ENCODE measurements at places on chromosomes 5 and 9. TPM values are rescaled to one million over a fixed set of nuclear protein-coding genes. Genes with fewer than 3 reads are reported as not detected.

DNAI1 gene
- not detected for total RNA-seq

PCDHA9 gene
- total RNA-seq, result not detected

FOXD4 gene
- total RNA-seq, result 0.35 TPM

FOXD4L3 gene
- not detected for total RNA-seq

CDH10 gene
- not detected for total RNA-seq

GRPEL2 gene
- total RNA-seq, result 39.4 TPM

ZNF454 gene
- total RNA-seq, result 0.14 TPM

PCSK5 gene
- 7.9 TPM for total RNA-seq

IL13 gene
- not detected for total RNA-seq

SPINK6 gene
- not detected for total RNA-seq

DNA sequence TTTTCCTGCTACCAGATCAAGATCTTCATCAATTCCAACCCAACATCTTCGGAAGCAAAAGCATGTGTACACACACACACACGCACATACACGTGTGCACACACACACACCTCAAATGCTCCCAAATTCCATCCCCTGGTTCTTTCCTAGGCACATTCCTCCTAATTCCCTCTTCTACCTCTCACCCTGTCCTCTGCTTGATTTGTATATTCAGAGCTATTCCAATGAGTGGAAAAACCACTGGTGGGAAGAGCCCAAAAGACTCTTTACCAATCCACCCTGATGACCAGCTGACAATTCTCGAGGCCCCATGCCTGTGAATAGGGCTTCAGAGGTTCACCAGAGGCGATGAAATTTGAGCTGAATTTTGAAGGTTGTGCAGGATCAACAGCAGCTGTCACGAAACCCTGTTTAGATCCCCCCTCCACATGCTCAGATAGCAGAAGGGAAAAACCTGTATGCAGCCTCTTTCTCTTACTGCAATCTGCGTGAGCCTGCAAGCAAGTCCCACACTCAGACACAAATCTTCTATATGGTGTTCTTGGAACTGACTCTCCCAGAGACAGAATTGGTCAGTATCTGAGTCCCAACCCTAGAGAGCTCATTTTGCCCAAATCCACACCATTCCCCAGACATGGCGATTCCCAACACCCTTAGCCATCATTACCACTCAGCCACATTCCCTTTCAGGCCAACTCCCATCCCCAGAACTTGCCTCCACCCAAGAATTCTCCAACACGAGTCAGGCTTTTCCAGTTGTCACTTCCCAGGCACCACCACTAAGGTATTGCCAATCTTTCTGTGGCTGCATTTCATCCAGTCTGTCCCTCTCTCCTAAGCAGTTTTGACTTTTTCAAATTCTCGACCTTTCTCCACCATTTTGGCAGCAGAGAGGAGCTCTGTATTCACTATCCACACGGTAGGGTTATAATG, 4.3 kb upstream of the TRIO start:
- H3K27me3 ChIP-seq, result peaks cover 11% of the 10 kb centered on the region
- no peak overlapping the region for H3K27ac ChIP-seq
- DNase-seq, result no peak
- H3K4me3 ChIP-seq, result no peak overlapping the region

GRCh38 chr5:130520211-130520610, 615.9 kb downstream of the CHSY3 start:
- H3K27me3 ChIP-seq, result no peaks in the 10 kb centered on the region
- H3K36me3 ChIP-seq, result no peaks in the 10 kb centered on the region
- no peak overlapping the region for H3K4me3 ChIP-seq
- H3K27ac ChIP-seq, result no peak overlapping the region
- no peak for DNase-seq

- no peaks in the 10 kb centered on the region for H3K36me3 ChIP-seq
- H3K27ac ChIP-seq, result peak overlapping the region; percentile 12
- H3K4me1 ChIP-seq, result peaks cover 31% of the 10 kb centered on the region
Measured at GRCh38 chr5:56011835-56012234, 17.1 kb upstream of the IL6ST start.

- no peaks in the 10 kb centered on the region for H3K27me3 ChIP-seq
- H3K36me3 ChIP-seq, result no peaks in the 10 kb centered on the region
- no peak overlapping the region for H3K27ac ChIP-seq
- H3K4me1 ChIP-seq, result no peaks in the 10 kb centered on the region
- no peak overlapping the region for H3K4me3 ChIP-seq
Measured at GRCh38 chr5:136598802-136599404, 233.6 kb upstream of the TRPC7 start.

DNA sequence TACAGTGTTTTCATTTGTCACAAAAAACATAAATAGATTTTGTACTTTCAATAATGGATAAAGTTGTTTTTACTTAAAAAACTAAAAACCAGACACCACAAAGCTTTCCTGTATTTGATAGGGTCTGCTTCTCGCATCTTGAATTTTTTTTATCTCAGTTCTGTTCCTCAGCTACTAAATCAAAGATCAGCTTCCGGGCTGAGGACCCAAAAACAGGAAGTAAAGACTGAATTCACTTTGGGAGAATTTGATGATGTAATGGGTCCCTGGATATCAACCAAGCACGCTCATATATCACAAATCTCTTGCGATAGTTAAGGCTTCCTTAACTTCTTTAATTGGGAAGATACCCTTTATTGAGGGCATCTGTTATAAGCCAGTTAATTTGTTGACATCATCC, 24.1 kb downstream of the ITK start:
- peaks cover 30% of the 10 kb centered on the region for H3K36me3 ChIP-seq
- H3K4me1 ChIP-seq, result peaks cover 99% of the 10 kb centered on the region
- H3K4me3 ChIP-seq, result no peak overlapping the region
- H3K27ac ChIP-seq, result peak overlapping the region; percentile 55
- no peak for DNase-seq

DNA sequence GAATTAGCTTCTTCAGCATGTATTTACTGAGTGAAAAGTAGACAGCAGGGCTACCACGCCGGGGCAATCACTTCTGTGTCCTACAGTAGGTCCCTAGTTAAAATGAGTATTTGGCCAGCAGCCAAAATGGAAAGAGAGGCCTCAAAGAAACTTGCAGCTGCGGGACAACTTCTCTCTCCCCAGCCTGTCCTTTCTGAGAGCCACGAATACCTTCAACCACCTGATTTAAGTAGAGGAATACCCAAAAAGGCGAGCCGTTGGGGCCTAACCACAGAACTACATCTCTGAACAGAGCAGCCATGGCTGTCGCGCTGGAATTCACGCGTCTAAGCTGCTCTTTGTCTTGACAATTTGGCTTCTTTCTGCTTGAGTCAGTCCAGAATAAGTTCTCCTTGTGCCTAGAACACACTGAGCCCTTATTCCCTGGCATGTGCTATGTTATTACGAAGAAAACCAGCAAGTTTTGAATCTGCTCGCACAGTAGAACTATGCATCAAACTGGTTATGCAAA, 43.8 kb upstream of the GOLPH3 start:
- no peaks in the 10 kb centered on the region for H3K4me1 ChIP-seq
- no peak for DNase-seq
- H3K4me3 ChIP-seq, result no peak overlapping the region
- no peak overlapping the region for H3K27ac ChIP-seq

- DNase-seq, result no peak
- H3K36me3 ChIP-seq, result no peaks in the 10 kb centered on the region
- no peak overlapping the region for H3K27ac ChIP-seq
- no peaks in the 10 kb centered on the region for H3K27me3 ChIP-seq
Measured at GRCh38 chr9:106915851-106916250, 52.9 kb downstream of the ZNF462 start.

- no peak for DNase-seq
- H3K36me3 ChIP-seq, result no peaks in the 10 kb centered on the region
- H3K4me3 ChIP-seq, result no peak overlapping the region
- H3K4me1 ChIP-seq, result no peaks in the 10 kb centered on the region
Measured at GRCh38 chr5:170751631-170752030, 31.9 kb upstream of the GABRP start.

GRCh38 chr9:109385499-109385898, 64.6 kb upstream of the EPB41L4B start:
- H3K4me3 ChIP-seq, result no peak overlapping the region
- H3K27ac ChIP-seq, result no peak overlapping the region
- no peaks in the 10 kb centered on the region for H3K4me1 ChIP-seq
- H3K27me3 ChIP-seq, result no peaks in the 10 kb centered on the region
- H3K36me3 ChIP-seq, result no peaks in the 10 kb centered on the region
- DNase-seq, result no peak

- H3K36me3 ChIP-seq, result no peaks in the 10 kb centered on the region
- H3K27ac ChIP-seq, result no peak overlapping the region
- no peak for DNase-seq
- no peak overlapping the region for H3K4me3 ChIP-seq
- peaks cover 29% of the 10 kb centered on the region for H3K27me3 ChIP-seq
Measured at GRCh38 chr5:1005904-1006655, 2.5 kb upstream of the NKD2 start.

- peak; percentile 44 for DNase-seq
- no peaks in the 10 kb centered on the region for H3K36me3 ChIP-seq
- peaks cover 36% of the 10 kb centered on the region for H3K4me1 ChIP-seq
Measured at GRCh38 chr9:78121488-78121887, 89.9 kb upstream of the GNAQ start.

DNA sequence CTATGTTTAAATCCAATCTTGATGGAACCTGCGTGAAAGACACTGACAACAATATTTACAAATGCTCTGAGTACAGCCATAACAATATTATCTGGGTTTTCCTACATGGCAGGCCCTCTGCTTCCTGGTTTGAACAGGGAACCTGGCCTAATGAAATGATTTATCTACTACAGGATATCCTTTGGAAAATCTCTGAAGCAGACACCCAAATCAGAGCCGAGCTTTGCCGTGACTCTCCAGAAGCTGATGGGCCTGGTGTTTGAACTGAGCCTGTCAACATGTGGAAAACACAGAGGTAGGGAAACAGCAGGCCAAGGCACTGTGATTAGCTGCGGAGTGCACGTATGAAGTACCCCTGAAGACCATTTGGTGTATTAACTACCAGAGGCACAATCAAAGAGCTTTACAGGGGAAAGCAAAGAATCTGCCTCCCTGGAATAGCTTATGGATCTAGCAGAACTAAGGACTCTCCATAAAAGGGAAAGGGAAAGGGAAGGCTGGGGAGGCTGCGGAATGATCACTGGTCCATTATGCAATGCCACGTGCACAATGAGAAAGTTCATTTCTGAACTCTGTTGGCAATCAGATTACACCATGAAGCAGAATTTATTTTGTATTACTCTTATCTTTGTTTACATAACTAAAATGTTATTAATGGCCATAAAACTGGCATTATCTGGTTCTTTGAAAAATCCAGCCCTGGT, 321.9 kb downstream of the EBF1 start:
- DNase-seq, result no peak
- H3K4me1 ChIP-seq, result no peaks in the 10 kb centered on the region
- H3K27ac ChIP-seq, result no peak overlapping the region
- no peak overlapping the region for H3K4me3 ChIP-seq
- H3K27me3 ChIP-seq, result no peaks in the 10 kb centered on the region

DNA sequence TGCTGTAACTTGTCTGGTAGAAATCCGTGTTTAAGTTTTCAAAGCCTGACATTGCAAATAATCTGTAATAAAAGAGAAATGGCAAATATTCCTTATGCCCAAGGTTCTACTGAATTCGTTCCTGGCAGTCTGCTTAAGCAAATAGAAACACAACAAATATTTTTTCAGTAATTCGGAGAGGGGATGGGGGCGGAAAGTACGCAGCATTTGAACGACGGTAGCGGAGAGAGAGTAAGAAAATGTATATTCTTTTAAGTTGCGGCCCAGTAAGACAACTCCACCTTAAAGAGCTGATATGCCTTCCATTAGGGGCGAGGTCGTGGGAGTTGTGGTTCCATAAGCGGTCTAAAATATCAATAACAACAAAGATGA, 569 bp downstream of the YIPF5 start:
- H3K27ac ChIP-seq, result peak overlapping the region; percentile 92
- H3K4me1 ChIP-seq, result peaks cover 44% of the 10 kb centered on the region
- peak overlapping the region; percentile 97 for H3K4me3 ChIP-seq
- peaks cover 4% of the 10 kb centered on the region for H3K36me3 ChIP-seq
- no peak for DNase-seq
- H3K27me3 ChIP-seq, result no peaks in the 10 kb centered on the region
